Iris pigment epithelial cell (primary cell): ENCODE measurements at places on chromosomes 12 and 14.

DNA sequence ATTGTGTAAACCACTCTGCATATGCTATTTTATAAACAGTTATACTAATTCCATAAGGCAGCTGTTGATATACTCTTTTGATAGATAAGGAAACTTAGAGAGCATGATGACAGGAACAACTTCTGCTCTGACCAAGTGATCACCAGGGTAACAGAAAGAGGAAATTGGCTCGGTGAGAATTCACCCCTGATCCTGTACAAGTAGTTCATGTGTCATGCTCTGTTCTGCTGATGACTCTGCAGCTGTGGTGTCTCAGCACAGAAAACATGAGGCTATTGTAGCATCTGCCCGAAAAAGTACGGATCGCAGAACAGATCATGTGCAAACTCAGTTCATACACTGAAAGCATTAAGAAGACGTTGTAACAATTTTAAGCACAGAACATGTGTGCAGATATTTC lies 345.0 kb downstream of the LRIG3 start:
- DNase-seq, result peak; percentile 66

DNA sequence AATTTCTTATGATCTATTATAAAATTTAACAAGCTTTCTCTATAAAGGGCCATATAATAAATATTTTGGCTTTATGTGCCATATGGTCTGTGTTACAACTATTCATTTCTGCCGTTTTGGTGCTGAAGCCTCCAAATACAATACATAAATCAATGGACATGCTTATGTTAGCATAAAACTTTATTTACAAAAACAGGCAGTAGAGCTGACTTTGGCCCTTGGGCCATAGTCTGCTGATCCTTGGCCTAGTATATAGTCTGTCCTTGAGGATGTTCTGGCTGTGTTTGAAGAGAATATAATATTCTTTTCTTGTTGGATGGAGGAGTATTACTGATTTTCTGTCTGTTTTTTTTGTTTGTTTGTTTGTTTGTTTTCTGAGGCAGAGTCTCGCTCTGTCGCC lies 81.6 kb downstream of the SPATS2 start:
- DNase-seq, result no peak

DNA sequence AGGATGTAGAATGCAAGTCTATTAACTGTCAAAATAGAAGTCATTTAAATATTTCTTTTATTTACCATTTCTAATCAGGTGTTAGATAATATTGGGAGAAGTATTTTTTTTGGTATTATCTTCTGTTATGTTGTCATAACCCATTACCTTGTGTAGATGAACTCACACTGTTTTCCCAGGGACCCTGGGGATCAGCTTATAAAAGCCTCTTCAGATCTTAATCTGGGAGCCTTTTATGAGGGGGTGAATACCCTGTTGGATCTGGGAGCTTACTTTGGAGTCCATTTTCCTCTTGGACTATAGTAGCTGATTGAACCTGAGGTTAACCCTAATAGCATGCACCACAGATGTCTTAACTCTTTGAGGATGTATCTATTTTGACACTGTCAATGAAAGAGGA lies 176.3 kb upstream of the ATP2B1 start:
- no peak for DNase-seq

- peak; percentile 25 for DNase-seq
Measured at GRCh38 chr12:24560831-24561271, 388.1 kb downstream of the BCAT1 start.

GRCh38 chr14:71753126-71753830 lies 179.0 kb upstream of the RGS6 start:
- DNase-seq, result peak; percentile 84

GRCh38 chr12:130049666-130050065 lies 112.6 kb upstream of the FZD10 start:
- no peak for DNase-seq

DNA sequence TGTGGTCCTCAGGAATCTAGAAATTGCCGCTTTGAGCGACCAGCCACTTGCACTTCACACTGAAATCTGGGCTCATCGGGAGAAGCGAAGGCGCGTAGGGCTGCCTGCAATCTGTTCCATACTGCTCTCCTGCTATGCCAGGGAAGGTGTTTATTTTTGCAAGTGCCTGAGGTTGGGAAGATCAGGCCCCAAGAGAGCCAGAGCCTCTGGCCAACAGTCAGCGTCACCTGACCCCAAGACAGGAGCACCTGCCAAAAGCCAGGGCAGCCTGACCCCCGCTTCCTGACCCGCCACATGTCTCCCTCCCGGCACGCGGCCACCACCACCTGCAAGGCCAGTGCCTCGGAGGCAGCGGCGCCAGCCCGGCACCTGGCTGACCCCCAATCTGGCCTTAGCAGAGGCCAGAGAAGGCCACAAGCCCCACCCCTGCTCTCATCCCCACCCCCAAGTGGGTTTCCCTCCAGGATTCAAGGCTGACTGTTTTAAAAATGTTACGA lies 94.4 kb downstream of the CHGA start:
- no peak for DNase-seq

GRCh38 chr12:126342866-126343265 lies 1277.6 kb downstream of the AACS start:
- no peak for DNase-seq

GRCh38 chr14:20327005-20327869 lies 5.8 kb downstream of the CCNB1IP1 start:
- DNase-seq, result peak; percentile 63

- no peak for DNase-seq
Measured at GRCh38 chr14:55921511-55921910, 196.7 kb upstream of the PELI2 start.

- no peak for DNase-seq
Measured at GRCh38 chr12:132695431-132695830, 8.0 kb downstream of the PXMP2 start.

DNA sequence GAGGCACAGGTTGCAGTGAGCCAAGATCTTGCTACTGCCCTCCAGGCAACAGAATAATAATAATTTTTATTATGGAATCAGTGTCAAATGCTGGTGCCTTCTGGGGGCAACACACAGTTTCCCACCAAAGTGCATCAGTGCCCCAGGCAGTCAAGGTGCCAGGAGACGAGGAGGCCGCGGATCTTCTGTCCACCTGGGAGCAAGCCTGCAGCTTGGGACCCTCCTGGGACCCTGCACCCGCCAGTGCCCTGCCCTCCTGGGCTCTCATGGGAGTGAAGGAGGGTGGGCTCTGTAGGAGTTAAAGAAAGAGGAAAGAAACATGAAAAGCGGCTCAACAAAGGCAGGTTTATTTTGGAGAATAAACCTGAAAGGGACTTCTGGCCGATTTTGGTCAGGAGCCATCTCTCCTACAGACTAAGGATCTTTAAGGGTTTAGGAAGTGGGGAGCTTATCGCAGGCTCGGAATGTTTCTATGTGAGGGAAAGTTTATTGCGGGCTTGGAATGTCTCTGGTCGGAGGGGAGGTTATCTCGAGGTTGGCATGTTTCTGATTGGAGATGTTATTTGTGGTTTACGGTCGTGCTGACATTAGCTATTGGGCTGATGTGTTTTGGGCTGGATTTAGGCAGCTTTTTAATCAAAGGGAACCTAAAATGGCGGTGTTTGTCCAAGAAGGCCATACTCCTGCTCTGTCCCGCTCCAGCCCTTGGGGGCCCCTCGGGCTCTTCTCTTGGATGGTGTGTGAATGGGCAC lies 1.1 kb upstream of the ASPG start:
- DNase-seq, result peak; percentile 31

- DNase-seq, result peak; percentile 73
Measured at GRCh38 chr14:36773558-36773957, 111.9 kb downstream of the PAX9 start.

GRCh38 chr14:34062353-34062973 lies 111.6 kb upstream of the EGLN3 start:
- DNase-seq, result no peak

DNA sequence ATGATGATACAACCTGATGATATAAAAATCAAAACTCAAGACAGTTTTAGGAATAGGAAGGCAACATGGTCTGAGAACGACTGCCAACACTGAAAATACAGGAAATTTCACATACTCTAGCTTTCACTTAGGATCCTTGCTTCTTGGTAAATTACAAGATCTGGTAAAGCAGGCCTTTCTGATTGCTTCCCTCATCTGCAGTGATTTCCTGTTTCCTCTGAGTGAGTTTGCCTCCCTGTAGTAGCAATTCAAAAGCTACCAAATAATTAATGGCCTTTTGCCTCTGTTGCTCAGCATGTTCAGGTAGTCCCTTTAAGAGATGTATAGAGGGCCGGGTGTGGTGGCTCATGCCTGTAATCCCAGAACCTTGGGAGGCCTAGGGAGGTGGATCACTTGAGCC lies 2.0 kb upstream of the IRAK3 start:
- DNase-seq, result no peak

DNA sequence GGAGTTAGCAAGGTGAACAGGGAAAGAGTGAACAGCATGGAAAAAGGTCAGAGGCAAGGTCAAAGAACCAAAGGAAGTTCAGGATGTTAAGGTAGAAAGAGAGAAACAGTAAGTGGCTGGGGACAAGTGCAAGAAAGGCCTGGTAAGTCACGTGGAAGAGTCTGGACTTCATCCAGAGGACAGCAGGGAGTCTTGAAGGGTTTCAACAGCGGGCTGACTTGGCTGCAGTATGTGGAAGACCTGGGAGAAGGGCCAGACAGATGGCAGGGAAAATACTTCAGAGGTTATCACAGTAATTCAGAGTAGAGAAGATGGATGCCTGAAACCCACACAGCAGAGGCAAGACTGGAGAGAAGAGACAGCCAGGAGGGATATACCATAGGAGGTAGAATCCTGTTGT lies 34.0 kb downstream of the CIT start:
- peak; percentile 68 for DNase-seq

DNA sequence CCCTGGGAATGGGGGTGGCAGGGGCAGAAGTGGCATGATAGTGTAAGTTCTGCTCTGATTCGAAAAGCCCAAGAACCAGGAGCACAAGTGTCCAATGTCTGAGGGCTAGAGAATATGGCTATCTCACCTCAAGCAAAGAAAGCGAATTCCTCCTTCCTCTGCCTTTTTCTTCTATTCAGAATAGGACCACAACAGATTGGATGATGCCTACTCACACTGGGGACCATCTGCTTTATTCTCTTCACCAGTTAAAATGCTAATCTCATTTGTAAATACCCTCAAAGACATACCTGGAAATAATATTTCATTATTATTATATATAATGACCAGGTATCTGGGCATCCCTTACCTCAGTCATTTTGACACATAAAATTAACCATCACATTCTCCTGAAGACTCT lies 808.7 kb downstream of the NRXN3 start:
- no peak for DNase-seq

- peak; percentile 57 for DNase-seq
Measured at GRCh38 chr14:91244501-91244901, at the start of gene GPR68. Gene GPR68, minus strand, starts transcription at chr14:91244704. Its CDS starts 9,654 bp downstream, at chr14:91235050.

DNA sequence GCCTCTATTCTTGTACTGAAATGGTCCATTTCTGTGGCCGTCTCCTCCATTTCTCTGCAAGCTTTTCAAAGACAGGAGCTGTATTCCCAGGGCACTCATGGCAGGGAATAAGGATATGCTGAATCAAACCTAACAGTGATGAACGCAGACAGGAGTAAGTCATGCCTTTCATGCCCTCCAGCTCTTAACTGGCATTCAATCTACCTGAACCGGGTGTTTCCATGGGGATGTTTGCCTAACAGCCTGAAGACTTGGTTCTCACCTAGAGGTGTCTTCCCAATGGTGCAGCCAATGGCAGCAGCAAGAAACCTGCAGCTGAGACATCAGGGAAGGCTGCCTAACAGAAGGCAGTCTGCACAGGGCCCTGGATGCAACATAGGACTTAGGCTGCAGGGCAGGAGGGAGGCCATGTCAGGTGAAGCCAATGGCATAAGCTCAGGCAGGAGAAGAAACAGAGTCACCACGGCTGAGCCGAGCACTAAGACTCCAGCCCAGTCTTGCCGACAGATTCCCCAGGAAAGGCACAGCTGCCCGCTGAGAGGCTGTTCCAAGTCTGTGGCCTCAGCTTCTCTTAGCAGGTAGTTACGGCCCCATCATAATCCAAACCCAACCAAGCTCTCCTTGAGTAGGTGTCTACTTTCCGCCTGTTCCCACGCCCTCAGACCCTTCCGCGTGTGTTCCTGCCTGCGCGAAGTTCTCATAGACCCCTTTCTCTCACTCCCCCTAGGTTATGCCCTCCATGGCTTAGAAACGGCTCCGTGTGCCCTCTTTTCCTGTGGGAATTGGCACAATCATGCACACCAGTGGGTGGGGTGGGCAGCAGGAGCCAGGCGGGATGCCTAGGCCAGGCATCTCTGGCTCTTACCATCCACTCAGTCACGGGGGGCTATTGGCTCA lies 44.1 kb downstream of the VWF start:
- no peak for DNase-seq

- DNase-seq, result no peak
Measured at GRCh38 chr14:26598672-26599131, 869 bp upstream of the NOVA1 start.

DNA sequence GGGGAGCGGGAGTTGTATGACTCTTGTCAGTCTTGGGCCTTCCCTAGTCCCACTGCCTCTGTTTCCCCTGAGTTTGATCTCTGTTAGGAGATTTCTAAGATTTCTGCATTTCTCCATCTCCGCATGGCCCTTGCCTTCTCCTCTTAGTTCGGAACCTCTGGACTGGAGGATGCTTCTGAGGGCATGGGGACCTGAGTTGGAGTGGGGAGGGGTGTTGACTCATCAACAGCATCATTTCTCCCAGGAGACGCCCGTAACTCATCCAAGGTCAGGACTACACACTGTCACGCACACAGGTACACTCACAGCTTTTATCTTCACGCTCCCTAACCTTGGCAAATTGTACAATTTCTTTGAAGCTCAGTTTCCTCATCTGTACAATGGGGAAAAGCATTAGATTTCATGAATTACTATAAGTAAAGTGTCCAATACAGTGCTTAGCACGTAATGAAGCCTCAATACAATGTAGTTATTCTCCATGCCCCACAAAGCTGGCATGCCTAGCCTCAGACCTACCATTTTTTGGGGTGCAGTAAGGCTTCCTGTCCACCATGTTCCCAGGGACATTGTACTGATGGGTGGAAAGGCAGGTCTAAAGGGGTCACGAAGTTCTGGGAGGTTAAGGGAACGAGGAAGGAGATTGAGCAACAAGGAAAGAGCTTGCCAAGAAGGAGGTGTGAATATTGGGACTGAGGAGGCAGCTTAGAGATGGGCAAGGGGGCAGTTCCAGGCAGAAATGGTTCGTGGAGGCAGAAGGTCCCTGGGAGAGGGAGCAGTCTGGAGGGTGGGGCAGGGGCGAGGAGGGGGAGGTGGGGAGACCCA lies 600 bp upstream of the LAG3 start:
- DNase-seq, result no peak

GRCh38 chr12:4828176-4828575 lies 81.5 kb upstream of the KCNA1 start:
- DNase-seq, result no peak

GRCh38 chr14:36300337-36300736 lies 20.1 kb downstream of the MBIP start:
- peak; percentile 45 for DNase-seq

DNA sequence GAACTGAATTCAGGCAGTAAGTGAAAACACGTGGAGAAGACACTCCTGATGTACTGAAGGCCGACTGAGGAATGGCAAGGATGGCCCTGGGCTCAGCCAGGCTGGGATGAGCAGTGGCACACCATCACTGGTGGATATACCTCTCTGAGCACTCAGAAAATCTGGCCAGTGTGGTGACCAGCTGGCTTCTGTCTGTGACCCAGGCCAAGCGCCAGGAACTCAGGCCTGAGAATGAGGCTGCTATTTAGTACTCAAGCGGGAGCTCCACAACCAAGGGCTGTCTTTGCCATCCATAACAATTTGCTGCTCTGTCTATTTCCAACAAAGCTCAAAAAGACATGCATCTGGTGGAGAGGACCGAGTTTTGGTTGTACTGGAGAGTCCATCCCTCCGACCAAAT lies 586.3 kb downstream of the BCL11B start:
- no peak for DNase-seq
